Heart right ventricle (tissue), 16 donors: ENCODE measurements at places on chromosomes 1 and 21.

- H3K27me3 ChIP-seq = no peaks in the 10 kb centered on the region
- no peak overlapping the region for H3K4me3 ChIP-seq
- H3K36me3 ChIP-seq = no peaks in the 10 kb centered on the region
- no peak for DNase-seq
These were observed 103.1 kb upstream of the SLC2A1 start for GRCh38 chr1:43061757-43062156.

DNA sequence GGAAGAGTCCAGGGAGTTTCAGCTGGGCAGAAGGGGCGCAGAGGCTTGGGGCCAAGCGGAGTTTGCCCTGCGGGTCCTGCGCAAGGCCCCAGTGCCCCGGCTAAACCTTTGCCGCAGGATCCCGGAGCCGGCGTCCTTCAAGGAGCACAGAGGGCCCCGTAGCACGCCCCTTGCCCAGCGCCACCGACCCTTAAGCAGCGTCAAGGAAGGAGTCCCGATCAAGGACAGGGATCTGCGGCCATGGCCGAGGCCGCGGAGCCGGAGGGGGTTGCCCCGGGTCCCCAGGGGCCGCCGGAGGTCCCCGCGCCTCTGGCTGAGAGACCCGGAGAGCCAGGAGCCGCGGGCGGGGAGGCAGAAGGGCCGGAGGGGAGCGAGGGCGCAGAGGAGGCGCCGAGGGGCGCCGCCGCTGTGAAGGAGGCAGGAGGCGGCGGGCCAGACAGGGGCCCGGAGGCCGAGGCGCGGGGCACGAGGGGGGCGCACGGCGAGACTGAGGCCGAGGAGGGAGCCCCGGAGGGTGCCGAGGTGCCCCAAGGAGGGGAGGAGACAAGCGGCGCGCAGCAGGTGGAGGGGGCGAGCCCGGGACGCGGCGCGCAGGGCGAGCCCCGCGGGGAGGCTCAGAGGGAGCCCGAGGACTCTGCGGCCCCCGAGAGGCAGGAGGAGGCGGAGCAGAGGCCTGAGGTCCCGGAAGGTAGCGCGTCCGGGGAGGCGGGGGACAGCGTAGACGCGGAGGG, 520 bp downstream of the CLIC6 start:
- no peak overlapping the region for H3K27ac ChIP-seq
- no peaks in the 10 kb centered on the region for H3K36me3 ChIP-seq
- no peak for DNase-seq
- H3K4me3 ChIP-seq = peak overlapping the region; percentile 43

- H3K27ac ChIP-seq = peak overlapping the region; percentile 84
- peaks cover 61% of the 10 kb centered on the region for H3K4me1 ChIP-seq
- DNase-seq = peak; percentile 54
- peaks cover 23% of the 10 kb centered on the region for H3K36me3 ChIP-seq
- H3K27me3 ChIP-seq = no peaks in the 10 kb centered on the region
- H3K4me3 ChIP-seq = peak overlapping the region; percentile 56
These were observed 2.2 kb downstream of the ATP1A2 start for GRCh38 chr1:160117709-160118183.

GRCh38 chr1:17944646-17945045, 163.0 kb upstream of the IGSF21 start:
- H3K4me1 ChIP-seq = no peaks in the 10 kb centered on the region
- H3K27ac ChIP-seq = no peak overlapping the region
- H3K27me3 ChIP-seq = no peaks in the 10 kb centered on the region

DNA sequence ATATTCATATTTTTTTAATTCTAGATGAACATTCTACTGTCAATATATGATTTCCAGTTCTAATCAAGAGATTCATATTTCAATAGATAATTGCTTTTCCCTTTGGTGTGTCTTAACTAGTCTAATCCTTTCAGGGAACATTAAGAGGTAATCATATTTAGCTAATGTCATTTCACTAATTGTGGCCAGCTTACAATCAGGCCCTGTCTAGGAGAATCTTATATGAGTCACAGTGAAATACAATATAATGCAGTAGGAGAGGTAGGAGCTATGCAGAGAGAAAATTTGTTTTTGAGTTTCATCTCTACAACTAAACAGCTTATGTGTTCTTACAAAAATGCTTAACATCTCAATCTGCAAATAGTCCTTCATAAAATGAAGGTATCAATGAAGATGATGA, 85.9 kb downstream of the DPYD start:
- H3K4me3 ChIP-seq = no peak overlapping the region
- DNase-seq = no peak
- H3K27ac ChIP-seq = no peak overlapping the region
- no peaks in the 10 kb centered on the region for H3K27me3 ChIP-seq
- no peaks in the 10 kb centered on the region for H3K4me1 ChIP-seq

GRCh38 chr21:35204850-35205541, 155.9 kb upstream of the RUNX1 start:
- no peaks in the 10 kb centered on the region for H3K36me3 ChIP-seq
- peaks cover 41% of the 10 kb centered on the region for H3K4me1 ChIP-seq
- H3K27ac ChIP-seq = peak overlapping the region; percentile 83
- DNase-seq = peak; percentile 88
- H3K27me3 ChIP-seq = no peaks in the 10 kb centered on the region

- H3K4me3 ChIP-seq = no peak overlapping the region
- no peaks in the 10 kb centered on the region for H3K36me3 ChIP-seq
- H3K27ac ChIP-seq = peak overlapping the region; percentile 62
- H3K27me3 ChIP-seq = no peaks in the 10 kb centered on the region
- DNase-seq = no peak
These were observed 19.8 kb upstream of the LBR start for GRCh38 chr1:225447650-225448089.
